ENCODE measurements at places on chromosomes 11 and 22.

- DNase-seq: no peak
Measured at GRCh38 chr11:46737699-46738098, 18.7 kb downstream of the F2 start.

DNA sequence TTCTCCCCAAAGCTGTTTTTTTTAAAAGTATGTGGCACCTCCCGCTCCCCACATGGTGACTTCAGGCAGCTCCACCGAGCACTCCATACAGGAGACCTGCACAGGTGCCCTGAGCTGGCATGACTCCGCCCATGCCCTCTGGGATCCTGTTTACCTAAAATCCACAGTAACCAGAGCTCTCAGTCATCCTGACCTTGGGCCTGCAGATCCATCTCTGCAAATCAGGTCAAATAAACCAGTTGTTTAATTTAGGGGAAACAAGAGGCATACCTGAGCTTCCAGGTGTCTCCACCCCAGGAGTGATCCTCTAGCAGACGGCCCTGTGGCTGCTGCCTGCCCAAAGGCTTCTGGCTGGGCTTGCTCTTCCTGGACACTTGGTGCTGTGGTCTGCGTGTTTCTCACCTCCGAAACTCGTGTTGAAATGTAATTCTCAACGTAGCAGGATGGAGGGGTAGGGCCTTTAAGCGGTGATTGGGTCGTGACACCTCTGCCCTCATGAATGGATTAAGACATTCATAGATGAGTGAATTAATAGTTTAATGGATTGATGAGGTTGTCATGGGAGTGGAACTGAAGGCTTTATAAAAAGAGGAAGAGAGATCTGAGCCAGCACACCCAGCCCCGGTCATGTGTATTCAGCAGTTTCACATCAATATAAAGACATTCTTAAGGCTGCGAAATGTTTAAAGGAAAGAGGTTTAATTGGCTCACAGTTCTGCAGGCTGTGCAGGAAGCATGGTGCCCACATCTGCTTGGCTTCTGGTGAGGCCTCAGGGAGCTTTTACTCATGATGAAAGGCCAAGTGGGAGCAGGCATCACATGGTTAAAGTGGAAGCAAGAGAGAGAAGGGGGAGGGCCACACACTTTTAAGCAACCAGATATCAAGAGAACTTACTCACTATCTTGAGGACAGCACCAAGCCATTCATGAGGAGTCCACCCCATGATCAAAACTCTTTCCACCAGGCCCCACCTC lies 34.1 kb downstream of the LINC01488 start:
- no peak for DNase-seq

DNA sequence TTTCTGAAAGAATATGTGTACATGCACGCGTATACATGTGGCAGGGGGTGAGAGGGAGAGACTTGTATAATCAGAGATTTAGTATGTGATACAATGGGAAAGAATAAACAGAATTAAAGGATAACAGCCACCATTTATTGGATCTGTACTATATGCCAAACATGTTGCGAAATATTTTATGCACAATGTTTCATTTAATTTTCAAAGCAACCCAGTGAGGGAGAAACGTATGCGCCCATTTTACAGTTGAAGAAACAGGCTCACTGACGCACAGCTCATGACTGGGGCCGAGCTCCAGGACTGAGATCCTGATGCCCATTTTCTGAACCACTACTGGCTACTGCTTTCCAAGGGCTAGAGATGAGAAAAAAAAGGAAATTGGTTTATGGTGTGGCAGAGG lies 3.3 kb upstream of the OAF start:
- DNase-seq: no peak

- DNase-seq: no peak
Measured at GRCh38 chr11:116833816-116834534, 3.4 kb downstream of the APOA1 start.

DNA sequence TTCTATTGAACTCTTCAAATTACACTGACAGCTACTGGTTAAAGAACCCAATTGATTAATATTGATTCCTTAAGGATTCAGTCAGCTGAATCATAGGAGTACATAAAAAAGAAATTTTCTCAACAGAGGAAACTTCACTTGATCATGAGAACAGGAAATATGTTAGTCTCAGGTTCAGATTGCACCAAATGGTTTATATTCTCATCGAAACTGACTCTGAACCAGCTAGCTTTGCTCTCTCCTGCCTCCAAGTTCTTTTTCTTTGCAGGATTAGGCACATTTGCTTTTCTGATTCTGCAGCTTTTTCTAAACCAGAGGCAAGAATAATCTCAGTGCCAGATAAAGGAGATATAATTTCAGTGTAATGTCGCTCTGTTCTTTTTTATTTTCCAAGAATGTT lies 33.2 kb upstream of the CTSC start:
- DNase-seq: no peak

DNA sequence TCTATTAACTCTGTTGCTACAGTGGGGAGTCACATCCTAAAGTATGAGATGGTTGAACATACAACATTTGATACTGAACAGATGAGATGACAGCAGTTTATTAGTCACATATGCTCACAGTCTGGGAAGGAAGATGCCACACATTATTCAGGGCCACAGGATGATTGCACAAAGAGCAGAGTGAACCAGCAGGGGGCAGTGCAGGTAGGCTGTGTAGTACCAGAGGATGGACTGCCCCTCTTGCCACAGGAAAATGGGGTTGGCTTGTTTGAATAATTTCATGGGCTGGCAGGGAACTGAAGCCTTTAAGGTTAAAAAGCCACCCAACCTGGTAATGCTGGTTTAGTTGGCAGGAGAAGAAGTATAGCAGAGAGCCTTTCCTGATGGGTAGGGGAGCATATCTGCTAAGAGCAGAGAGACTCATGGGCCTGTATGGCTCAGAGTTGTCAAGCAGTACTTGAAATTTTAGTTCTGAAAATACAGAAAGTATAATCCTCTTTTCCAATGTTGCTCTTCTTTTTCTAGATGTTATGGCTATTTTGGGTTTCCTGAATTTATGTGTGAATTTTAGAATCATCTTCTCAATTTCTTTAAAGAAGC lies 180.4 kb upstream of the B3GAT1 start:
- DNase-seq: peak; percentile 80

DNA sequence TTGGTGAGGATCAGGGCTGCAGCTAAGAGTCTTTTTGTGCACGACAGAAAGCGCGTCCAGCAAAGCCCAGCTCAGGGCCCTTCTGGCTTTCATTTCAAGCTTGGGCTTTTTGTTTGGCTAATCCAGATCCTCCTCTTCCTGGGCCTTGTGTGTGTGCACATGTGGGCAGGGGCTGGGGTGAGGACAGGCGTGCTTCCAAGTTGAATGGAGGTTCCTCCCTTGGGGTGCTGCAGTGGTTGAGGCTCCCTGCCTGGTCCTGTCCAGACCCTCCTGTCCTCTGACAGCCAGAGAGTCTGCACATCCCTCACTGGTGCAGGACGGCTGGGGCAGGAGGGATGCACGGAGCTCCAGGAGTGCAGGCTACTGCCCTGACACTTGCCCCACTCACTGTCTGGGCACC lies 62.0 kb upstream of the NECTIN1 start:
- no peak for DNase-seq

DNA sequence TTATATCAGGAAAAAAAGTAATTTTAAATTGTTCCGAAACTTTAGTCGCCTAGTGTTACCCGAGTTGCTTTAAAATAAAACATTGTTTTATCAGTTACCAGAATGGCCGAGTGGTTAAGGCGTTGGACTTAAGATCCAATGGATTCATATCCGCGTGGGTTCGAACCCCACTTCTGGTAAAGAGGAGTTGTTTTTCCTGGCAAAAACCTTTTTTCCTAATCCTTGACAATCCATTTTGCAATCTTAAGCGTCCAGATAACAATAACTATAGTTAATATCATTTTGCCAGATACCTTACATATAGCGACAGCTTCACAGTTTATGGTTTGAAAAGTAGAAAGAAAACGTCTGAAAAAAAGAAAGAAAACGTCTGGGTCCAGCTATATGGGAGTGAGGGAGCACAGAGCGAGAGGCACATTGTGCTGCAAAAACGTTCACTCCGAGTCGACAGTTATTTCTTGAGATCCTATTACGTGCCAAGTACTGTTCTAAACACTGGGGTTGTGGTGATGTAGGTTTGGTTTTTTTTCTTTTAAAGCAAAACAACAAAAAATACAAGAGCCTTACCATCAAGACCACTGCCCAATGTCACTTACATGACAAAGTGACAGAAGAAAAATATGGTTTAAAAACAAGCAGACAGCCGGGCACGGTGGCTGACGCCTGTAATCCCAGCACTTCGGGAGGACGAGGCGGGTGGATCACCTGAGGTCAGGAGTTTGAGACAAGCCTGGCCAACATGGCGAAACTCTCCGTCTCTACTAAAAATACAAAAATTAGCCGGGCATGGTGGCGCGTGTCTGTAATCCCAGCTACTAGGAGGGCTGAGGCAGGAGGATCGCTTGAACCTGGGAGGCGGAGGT lies 40.6 kb downstream of the OR4D9 start:
- DNase-seq: peak; percentile 65

DNA sequence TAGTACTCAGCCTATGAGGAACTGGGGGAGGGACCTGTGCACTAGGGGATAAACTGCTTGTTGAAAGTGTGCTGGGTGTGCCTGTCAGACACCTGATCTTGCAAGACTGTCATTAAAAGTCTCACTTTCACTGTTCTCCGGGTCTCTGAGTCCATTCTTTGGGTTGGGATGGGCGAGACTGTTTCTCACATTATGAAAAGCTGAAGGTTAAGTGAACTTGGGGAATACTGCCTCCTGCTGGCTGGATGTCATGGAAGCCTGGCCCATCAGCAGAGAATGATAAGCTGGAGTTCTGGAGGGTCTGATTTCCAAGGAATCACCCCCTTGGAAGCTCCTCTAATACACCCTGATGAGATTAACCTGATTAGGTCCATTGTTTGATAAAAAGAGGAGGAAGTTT lies 9.0 kb upstream of the VPREB1 start:
- peak; percentile 82 for DNase-seq

DNA sequence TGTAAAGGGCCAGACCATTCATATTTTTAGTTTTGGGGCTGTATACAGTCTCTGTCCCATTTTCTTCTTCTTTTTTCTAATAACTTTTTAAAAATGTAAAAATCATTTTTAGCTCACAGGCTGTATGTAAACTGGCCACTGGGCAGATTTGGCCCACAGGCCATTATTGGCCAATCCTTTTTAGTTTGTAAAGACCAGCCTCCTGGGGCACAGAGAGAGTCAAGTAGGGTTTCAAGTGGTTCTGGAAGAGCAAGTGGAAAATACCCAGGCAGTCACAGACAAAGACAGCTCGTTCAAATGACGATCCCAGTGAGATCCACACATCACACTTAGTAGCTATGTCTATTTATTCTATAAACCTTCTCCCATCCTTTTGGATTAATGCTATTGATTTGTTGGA lies 150.2 kb upstream of the ARHGAP20 start:
- no peak for DNase-seq

- no peak for DNase-seq
Measured at GRCh38 chr11:1659506-1659905, 29.9 kb downstream of the KRTAP5-5 start.

DNA sequence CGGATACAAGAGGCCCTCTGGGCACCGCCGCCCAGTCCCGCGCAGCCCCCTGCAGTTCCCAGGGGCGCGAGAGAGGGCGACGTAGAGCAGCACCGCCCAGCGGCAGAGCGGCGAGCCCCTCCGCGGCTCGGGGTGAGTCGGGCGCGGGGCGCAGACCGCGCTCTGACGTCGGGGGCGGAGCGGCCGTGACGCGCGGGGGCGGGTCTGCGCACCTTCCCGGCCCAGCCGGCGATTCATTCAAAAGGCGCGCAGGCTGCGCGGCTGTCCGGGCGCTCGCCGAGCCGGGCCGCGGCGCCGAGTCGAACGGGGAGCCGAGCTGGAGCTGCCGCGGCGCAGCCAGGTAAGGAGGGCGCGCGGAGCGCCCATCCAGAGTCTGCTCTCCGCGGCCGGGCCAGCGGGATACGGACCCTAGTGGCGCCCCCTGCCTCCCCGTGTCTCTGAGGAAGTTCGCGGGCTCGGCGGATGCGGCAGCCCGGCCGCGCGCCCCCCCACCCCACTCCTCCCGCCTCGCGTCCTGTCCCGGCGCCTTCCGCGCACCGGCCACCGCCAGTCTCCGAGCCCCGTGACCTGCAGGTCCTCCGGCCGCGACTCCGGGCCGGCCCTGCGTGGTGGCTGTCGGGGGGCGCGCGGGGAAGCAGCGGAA lies at the start of gene RELT:
TSS of gene RELT (plus strand) at position 240 of the 643 bp plus-strand sequence. CDS start 12,738 bp downstream, outside the sequence.
- DNase-seq: peak; percentile 99

- no peak for DNase-seq
Measured at GRCh38 chr22:24107661-24108060, 73.6 kb upstream of the SUSD2 start.

DNA sequence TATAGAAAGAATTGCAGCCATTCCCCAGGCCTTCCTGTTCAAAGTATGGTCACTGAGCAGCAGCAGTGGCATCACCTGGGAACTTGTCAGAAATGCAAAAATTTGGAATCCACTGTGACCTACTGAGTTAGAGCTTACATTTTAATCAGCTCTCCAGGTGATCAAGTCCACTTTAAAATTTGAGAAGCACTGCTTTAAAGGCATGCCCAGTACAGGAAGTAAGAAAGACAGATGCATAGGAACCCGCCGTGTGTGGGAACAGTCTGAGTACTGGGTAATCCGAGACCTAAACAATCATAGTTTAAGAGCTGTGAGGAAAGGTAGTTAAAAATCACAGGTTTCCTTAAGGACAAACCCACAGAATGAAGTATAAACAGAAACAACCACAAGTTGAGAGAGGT lies 462.4 kb downstream of the RAB38 start:
- no peak for DNase-seq

DNA sequence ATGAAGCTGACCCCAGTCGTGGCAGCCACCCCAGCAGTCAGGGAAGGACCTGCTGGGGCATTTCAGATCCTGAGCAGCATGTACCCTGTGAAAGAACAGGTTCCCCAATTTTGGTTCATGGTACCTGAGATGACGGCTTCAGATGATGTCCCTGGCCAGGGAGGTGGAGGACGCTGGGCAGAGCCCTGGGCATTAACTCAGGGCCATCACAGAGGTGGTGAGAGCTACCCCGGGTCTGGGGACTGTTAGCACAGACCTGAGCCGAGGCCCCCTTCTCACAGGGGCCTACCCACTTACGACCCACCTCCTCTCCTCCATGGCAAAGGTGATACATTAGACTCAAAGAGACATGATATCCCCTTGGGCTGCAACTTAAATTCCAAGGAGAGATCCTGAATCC lies 68.1 kb downstream of the CDKN1C start:
- no peak for DNase-seq

- DNase-seq: no peak
Measured at GRCh38 chr11:6418557-6419008, 311 bp downstream of the APBB1 start.

GRCh38 chr11:115659061-115659963 lies 155.1 kb upstream of the CADM1 start:
- no peak for DNase-seq

DNA sequence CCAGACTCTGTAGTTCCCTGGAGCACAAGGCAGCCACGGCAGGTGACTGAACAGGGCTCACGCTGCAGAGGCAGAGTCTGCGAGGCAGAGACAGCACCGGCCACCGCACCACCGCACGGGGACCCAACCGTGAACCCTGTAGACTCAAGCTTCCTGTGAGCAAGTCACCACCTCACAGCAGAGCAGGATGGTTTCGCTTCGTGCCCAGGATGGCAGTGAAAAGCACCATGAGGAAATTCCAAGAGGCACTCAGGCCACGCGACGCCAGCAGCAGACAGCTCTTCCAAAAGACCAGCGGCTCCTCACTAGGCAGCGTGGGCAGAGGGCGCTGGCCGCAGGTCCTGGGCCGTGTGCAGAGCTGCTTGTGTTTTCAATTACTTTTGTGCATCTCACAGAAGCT lies 24.5 kb downstream of the BRD1 start:
- DNase-seq: no peak

All from activated CD8-positive, alpha-beta memory T cell treated with anti-CD3 and anti-CD28 coated beads for 24 hours (primary cell).